NCI-H748 treated with DMSO at 0.1 percent for 48 hours (cell line): ENCODE measurements at places on chromosomes 1 and 21.

DNA sequence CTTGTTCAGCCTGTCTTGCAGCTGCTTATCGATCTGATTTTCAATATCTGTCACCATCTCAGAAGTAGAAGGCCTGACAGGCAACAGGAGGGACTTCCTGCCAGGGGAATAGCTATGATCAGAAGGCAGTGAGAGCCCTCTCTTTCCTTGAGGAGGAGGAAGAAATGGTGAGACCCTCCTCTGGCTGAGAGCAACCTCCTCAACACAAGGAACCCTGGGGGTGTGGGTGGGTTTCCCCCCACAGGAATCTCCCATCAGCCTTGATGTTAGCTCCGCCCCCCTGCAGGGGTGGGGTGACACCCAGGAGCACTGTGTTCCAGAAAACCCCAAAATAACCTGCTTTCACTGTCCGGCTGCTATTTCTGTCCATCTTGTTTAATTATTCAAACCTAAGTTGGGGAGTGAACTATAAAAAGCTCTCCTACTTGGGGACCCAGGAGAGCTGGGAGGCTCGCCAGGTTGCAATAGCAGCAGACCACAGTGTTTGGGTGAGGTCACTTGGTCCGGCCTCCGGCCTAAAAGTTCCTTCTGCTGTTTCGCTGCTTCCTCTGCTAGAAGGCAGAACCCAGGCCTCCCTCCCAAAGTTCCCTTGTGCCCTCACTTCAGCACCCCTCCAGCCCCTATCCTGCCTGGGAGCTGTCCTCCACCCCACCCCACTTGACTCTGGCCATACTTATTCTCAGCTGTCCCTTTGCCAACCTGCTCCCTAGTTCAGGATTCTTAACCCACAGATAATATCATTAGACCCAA lies 7.8 kb upstream of the MEF2D start:
- no peak for DNase-seq

DNA sequence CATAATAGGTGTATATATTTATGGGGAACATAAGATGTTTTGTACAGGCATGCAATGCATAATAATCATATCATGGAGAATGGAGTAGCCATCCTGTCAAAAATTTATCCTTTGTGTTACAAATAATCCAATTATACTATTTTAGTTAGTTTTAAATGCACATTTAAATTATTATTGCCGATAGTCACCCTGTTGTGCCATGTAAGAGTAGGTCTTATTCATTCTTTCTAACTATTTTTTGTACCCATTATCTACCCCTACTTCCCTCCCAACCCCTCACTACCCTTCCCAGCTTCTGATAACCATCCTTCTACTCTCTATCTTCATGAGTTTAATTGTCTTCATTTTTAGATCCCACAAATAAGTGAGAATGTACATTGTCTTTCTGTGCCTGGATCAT lies 8.3 kb upstream of the VN1R5 start:
- DNase-seq: no peak

- DNase-seq: no peak
Observed at GRCh38 chr1:35714921-35715567, 3.6 kb downstream of the C1orf216 start.

- peak; percentile 63 for DNase-seq
Observed at GRCh38 chr1:116574581-116575291, 3.9 kb upstream of the CD58 start.

GRCh38 chr1:209064850-209065706 lies 518.4 kb upstream of the CAMK1G start:
- DNase-seq: no peak

DNA sequence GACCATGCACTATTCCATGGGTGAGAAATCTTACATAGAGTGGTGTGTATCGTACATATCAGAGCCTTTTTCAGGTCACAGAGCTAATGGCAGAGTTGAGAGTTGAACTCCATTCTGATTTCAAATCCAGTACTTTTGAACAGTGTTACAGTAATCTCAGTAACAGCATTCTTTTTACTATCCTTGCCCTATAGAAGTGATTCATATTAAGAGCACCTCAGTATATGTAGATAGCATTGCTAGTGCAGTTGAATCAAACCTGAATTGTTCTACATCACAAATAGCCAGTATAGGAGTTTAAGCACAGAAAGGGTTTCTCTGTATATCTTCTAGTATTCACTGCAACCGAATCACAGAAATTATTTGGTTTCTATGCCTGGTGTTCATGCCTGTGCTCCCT lies 11.4 kb upstream of the GBP6 start:
- no peak for DNase-seq

DNA sequence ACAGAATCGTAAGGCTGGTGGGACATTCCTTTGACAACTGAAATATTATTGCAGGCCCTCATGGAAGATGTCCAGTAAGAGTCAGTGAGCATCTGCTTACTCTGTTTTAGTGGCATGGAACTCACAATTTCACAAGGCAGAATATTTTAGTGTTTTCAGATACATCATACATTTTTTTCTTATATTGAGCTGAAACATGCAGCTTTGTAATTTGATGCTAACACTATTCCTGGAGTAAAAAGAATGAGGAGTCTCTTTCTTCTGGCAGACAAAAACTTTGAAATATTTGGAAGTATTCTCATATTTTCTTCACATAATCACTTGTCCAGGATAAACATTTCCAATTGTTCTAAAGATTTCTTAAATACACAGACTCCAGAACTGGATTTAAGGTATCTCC lies 17.7 kb downstream of the CLDN17 start:
- no peak for DNase-seq

- no peak for DNase-seq
Observed at GRCh38 chr1:60245324-60245723, 171.8 kb upstream of the C1orf87 start.

DNA sequence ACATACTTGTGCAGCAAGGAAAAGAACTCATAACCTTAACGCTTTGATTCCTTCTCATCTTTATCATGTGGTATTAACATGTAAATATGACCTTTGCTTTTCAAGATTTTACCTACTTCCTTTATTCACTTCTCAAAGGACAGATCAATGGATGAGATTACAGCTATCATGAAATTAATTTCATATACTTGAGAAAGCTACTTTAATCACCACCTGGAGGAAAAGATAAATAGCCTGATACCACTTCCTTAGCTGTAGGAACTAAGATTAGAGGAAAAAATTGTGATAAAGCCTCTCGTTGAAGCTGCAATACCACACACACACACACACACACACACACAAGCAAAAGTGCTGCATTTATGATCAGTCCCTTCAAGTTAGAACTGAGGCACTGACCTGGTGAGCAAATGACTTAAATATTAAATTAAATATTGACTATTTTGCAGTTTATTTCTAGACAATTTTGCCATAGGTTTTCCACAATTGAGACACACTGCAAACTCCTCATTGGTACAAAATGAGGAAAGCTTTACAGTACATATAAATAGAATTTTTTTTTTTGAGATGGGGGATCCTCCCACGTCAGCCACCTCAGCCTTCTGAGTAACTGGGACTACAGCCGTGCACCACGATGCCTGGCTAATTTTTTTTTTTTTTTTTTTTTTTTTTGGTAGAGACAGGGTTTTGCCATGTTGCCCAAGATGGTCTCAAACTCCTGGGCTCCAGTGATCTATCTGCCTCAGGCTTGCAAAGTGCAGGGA lies 27.2 kb upstream of the DMRTB1 start:
- DNase-seq: no peak

DNA sequence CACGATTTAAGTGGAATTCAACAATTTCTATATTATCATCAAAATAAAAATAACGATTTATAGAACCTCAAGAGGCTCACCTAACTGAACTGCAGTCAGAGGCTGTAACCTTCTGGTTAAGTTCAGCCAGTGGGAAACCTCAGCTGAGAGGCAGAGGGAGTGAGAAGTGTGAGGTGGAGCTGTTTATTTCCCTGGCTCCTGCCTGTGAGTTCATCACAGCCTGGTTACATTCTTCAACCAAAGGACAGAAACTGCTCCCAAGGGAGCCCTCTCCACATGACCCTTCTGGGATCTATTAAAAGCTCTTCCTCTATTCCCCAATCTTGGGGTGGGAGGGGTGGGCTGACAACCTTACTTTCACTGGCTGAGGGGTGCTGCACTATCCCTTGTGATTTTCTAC lies 22.2 kb downstream of the DYNLT5 start:
- DNase-seq: no peak

DNA sequence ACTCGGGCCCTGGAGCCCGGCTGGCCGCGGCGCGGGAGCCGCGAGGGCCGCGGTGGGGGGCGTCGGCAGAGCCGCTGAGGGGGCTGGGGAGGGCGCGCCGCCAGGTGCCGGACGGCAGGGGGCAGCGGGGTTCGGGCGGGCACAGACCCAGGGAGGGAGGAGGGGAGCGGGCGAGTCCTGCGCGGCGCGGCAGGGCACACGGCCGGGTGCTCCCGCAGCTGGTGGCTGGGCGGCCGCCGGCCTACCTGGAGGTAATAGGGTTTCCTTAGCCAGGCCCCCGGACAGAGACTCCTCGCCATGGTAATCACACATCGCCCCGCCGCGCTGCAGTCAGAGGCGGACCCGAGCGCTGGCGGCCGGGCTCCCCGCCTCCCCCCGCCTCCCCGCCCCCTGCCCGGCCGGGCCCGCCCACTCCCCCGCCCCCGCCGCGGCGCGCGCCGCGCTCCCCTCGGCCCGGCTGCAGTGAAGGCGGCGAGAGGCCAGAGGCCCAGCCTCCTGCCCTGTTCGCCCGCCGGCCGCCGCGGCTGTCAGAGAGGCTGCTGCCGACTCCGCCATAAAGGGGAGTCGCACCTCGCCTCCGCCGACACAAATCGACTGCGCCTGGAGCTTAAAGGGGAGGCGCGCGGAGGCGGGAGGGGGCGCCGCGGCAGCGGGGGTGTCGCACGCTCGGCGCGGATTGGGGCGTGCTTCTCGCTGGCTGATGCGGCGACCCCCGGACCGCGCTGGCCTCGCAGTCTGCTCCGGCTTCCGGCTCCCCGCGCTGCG lies at the start of gene DIPK1A:
Gene DIPK1A (minus strand): TSS at position 332 of the 765 bp plus-strand sequence. CDS start 33 bp downstream, at position 299.
- peak; percentile 5 for DNase-seq

DNA sequence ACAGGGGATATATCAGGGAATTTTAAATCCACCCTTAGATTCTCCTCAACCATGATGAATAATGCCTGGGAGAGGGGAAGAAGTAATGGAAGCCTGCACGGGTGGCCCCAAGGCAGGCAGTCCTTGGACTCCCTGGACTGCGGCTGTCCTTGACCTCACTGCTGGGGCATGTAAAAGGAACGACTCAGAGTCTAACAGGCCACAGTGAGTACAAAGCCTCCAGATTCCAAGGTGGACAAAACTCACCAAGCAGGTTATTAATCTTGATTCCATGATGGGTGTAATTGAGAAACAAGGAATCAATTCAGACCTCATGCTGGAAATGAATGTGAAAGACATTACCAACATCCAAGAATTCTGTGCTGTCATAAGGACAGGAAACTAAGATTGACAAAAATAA lies 13.0 kb upstream of the ARHGAP29 start:
- DNase-seq: no peak

DNA sequence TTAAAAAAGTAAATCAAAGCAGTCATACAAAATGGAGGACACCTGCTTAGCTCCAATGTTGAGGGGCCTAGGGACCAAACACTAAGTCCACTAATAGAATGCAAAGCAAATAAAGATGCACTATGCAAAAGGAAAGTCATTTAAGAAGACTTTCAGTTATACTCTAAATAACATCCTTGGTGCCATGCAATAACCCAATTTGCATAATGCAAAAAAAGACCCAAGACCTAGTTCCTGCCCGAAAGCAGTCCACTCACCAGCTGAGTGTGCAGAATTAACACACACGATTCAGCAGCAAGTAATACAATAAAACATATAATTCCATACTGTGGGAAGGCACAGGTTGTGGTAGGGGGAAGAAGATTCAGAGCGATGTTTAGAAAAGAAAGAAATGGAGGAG lies 101.8 kb downstream of the TGFBR3 start:
- no peak for DNase-seq

DNA sequence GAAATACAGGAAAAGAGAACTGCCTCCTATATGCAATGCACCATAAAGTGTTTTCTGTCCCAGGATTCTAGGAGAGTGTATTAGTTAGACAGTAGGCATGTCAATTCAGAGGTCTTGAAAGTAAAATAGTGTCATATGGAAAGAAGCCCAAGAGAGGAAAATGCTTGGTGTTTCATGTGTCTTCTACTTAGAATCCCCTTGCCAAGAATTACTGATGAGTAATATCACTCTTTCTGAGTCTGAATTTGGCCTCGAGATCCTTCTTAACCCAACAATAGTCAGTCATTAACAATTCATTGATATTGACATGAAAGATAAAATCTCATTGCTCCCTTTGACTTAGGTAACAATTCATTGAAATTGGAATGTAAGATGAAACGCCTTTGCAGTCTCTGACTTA lies 972.2 kb downstream of the TTLL7 start:
- DNase-seq: no peak

DNA sequence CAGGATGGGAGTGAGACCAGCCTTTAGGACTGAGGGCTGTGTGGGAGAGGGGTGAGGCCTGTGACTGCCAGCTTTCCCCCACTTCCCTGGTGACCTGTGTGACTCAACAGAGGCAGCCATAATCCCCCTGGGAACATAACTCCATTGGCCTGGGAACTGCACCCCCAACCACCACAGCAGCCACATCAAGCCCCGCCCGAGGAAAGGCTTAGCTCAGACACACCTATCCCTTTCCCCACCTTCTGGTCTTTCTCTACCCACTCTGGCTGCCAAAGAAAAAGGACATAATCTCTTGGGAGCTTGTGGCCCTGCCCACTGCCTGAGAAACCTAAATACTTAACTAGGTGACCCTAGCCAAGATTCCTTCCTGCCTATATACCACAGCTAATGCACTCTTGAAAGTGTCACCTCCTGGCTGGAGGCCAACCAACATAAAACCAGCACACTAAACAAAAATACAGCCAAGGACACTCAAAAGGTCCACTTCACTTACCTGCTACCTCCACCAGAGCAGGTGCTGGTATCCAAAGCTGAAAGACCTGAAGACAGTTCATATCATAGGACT lies 406.6 kb upstream of the CAMK1G start:
- no peak for DNase-seq

DNA sequence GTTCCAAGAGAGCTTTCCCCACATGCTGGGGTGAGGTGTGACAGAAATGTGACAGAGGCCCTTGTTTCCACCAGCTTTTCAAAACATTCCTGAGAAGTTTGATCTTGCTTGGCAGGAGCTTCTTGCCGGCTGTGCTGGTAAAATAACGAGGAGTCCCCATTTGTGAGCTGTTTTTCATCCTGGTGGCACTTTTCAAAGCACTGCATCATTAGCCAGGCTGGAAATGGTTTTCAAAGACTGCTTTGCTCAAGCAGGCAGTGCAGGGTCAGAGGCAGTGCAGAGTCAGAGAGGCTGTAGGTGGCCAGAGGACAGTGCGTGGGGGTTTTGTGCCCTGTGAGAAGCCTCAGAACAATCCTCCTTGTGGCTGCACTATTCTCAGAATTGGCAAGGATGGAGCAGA lies 75.8 kb upstream of the KCNA3 start:
- no peak for DNase-seq

DNA sequence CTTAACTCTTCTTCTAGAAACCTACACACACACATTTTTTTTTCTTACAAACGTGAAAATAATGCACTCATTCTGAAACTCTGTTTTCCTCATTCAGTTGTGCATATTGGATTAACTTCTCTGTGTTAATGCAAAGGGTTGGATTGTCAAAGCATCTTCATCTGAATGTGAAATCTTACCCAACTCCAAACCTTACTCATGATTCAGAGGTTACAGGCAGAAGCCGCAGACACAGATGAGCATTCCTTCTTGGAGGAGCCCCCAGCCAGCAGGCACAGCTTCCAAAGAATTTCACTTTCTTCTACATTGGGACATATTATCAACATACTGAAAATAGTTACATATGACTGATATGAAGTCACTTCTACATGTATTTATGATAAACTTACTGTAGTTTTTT lies 15.7 kb downstream of the PATJ start:
- DNase-seq: no peak
